ENCODE measurements at places on chromosomes 3 and 15.

- DNase-seq, result no peak
Observed at GRCh38 chr15:91302588-91303439, 202.8 kb downstream of the SV2B start.

- DNase-seq, result no peak
Observed at GRCh38 chr3:160055659-160056058, 67.0 kb downstream of the IL12A start.

DNA sequence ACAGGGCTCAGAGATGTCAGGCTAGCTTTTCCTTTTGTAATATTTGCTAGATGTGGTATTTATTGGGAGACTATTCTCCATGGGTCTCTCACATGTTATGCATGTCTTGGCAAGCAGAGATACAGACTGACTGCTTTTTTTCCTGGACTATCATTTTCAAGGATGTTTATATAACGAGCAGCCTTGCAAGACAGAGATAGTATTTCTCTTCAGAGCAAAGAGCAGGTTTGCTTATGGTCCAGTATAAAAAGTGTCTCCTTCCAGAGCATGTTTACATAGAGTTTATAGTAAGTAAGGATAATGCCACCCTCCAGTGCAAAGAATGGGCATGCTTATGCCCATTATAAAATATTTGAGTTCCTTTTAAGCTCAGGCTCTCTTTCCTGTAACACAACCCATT is 24.6 kb downstream of the GTF2E1 start:
- DNase-seq, result no peak

DNA sequence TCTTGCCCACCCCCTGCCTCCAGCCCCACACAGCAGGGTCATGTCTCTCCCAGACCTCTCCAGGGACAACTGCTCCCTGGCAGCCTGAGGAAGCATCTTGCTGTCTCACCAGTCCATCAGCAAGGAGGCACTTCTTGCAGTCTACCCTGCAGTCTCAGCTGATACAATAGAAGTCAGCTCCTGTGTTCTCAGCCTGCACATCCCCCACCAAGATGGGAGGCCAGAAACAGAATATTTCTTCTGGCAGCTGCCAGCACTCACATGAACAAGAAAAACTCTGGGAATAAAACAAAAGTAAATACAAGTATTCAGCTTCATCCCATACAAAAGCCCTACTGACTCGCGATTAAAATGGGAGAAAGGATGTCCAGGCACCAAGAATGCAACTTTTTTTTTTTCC is 457.4 kb upstream of the PROK2 start:
- no peak for DNase-seq

GRCh38 chr15:88590759-88591158 is 30.4 kb upstream of the AEN start:
- DNase-seq, result no peak

DNA sequence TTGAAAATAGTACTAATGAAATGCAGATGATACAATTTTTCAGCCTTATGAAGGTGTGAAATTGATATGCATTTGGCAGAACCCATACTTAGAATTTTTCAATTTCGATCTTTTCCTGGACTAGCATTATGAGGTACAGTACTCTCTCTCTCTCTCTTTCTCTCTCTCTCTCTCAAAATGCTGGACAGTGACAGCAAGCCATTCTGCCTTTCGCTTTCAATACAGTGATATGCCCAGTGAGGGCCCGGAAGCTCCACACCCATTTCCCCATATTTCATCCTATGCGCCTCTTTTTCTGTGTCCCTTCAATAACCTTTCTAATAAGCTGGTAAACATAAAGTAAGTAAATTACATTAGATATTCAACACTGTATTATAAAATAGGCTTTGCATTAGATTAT is 595.0 kb upstream of the UBE2E2 start:
- DNase-seq, result no peak

GRCh38 chr3:55554634-55555425 is 67.7 kb upstream of the WNT5A start:
- DNase-seq, result no peak

Measured in left lung (tissue), 14 donors.